ENCODE measurements at places on chromosomes 2 and 18.

DNA sequence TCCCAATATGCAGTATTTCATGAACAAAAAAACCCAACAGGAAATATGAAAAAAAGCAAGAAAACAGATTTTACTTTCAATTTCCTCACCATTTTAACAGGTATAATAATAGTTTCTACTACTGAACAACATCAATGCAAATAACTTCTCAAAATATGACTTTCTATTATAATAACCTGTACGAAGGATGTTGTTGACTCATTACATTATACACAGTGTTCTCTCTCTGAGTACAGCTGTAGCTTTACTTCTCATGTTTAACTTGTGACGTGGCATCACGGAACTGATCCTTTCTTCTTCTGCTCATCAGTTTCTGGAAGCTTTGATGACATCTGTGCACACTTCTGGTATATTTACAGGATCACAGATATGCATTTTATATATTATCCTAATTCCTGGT, 40.0 kb downstream of the FAM228A start:
- H3K27me3 ChIP-seq, result no peaks in the 10 kb centered on the region
- H3K36me3 ChIP-seq, result peaks cover 18% of the 10 kb centered on the region
- no peak overlapping the region for H3K4me3 ChIP-seq
- H3K4me1 ChIP-seq, result no peaks in the 10 kb centered on the region

DNA sequence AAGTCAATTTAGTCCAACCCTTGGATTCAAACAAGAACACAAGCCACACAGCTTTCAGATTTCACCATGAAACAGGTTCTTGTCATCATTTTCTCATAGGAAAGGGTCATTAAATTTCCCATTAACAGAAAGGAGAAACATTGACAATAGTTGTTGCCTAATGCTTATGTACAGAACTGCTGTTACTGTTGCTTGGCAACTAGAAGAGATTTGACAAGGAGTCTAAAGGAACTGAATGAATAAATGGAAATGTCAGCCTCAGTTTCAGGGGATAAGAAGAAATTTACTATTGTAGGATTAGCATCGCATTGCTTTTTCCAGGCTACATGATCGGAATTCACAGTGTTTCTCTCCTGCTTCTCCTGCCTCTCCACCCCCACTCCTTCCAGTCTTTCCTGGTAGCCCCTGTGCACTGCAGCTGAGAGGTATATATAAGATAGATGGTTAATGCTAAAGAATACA, 90.3 kb downstream of the SPATS2L start:
- H3K36me3 ChIP-seq, result no peaks in the 10 kb centered on the region
- H3K27me3 ChIP-seq, result no peaks in the 10 kb centered on the region
- no peak for DNase-seq
- H3K4me3 ChIP-seq, result no peak overlapping the region
- H3K4me1 ChIP-seq, result peaks cover 21% of the 10 kb centered on the region

- H3K27me3 ChIP-seq, result no peaks in the 10 kb centered on the region
- H3K4me1 ChIP-seq, result no peaks in the 10 kb centered on the region
- no peak overlapping the region for H3K27ac ChIP-seq
- H3K36me3 ChIP-seq, result no peaks in the 10 kb centered on the region
- peak; percentile 48 for DNase-seq
Measured at GRCh38 chr2:209556354-209556961, 132.6 kb downstream of the MAP2 start.

DNA sequence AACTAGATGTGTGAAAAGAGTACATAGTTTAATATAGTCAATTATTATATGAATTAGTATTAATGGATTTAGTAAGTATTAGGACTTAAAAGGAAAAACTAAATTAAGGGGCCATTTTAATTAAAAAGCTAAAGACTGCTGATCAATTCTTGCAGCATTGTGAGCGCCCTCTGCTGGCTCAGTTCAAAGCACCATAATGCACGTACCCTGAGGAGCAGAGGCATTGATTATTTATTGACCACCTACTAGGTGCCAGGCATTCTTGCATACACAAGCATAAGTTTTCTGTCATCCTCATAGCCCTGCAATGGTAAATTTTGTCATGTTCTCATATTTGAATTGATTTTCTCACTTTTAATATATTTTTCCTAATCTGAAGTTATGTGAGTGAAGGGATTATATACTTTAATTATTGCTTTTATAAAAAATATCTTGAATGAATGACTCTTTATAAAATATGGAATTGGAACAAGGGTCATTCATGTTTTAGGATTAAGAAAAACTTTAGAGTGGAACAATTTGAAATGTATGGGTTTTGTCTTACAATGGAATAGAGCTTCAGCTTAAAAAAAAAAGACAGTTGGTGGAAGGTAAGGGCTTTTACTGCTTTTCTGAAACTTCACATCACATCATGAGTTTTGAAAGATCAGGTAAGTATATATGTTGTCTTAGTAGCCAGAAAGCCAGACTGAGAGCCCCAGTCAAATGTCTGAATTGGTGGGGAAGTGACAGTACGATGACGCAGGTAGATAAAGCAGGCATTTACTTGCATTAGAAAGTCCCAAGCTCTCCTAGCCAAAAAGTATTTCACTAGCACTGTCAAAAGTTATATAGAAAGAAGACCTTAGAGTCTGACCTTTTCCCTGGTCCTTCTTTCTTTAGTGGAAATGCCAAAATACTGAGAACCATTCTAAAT, 9.7 kb downstream of the ITGA4 start:
- H3K4me1 ChIP-seq, result peaks cover 9% of the 10 kb centered on the region
- no peak overlapping the region for H3K27ac ChIP-seq
- DNase-seq, result no peak
- no peaks in the 10 kb centered on the region for H3K27me3 ChIP-seq
- H3K4me3 ChIP-seq, result no peak overlapping the region

DNA sequence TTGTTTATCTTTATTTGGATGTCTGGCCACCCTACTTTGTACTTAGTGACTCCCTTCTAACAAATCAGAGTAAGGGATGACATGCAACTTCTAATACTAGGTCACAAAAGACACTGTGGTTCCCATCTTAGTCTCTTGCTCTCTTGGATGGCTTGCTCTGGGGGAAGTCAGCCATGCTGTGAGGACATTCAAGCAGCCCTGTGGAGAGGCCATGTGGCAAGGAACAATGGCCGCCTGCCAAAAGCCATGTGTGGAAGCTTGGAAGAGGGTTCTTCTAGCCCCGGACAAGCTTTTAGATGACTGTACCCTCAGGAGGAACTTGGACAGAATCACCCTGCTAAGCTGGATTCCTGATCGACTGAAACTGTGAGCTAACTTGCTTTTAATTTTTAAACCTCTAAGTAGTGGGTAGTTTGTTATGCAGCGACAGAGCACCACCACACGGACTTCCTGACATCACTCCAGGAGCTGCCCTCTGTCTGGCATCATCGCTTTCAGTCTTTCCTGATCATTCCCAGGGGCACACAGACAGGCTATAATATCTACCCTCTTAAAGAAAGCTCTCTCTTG, 116.8 kb upstream of the ODC1 start:
- no peak overlapping the region for H3K4me3 ChIP-seq
- H3K36me3 ChIP-seq, result no peaks in the 10 kb centered on the region
- H3K27ac ChIP-seq, result no peak overlapping the region
- DNase-seq, result no peak

DNA sequence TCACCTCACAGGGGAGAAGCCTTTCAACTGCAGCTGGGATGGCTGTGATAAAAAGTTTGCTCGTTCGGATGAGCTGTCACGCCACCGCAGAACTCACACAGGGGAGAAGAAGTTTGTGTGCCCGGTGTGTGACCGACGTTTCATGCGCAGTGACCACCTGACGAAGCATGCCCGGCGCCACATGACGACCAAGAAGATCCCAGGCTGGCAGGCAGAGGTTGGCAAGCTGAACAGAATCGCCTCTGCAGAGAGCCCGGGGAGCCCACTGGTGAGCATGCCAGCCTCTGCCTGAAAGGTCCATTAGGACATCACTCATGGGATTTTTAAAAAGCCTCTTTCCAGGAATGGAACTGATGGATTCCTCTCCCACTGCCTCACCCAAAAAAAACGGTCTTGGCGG, 8.9 kb downstream of the KLF11 start:
- peaks cover 9% of the 10 kb centered on the region for H3K4me1 ChIP-seq
- DNase-seq, result peak; percentile 21
- no peak overlapping the region for H3K4me3 ChIP-seq
- peaks cover 36% of the 10 kb centered on the region for H3K36me3 ChIP-seq

All from osteoblast (primary cell).